ENCODE measurements at places on chromosomes 2 and 18.

- no peak for DNase-seq
Observed at GRCh38 chr2:40257340-40258134, 194.4 kb downstream of the SLC8A1 start.

DNA sequence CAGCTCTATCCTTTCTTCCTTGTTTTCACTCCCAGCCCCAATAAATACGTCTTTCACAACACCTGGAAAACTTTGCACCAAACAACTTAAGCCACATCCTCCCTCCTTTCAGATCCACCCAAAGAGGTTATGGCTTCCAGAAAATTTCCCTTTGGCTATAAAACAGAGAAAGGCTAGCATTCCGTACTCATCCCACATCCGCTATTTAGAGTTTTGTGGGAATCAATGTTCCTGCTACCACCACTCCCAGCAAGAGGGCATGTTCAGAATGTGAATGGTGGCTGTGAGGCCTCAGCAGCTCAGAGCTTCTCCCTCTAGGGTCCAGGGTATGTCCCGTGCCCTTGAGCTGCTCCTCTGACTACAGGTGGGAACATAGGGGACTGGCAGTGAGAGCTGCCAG is 214.6 kb downstream of the NCK2 start:
- no peak for DNase-seq

- DNase-seq = no peak
Observed at GRCh38 chr2:186917866-186918265, 68.9 kb upstream of the ZSWIM2 start.

- DNase-seq = no peak
Observed at GRCh38 chr2:98550165-98550564, 58.1 kb downstream of the COA5 start.

GRCh38 chr2:97701851-97702465 is 11.4 kb upstream of the ZAP70 start:
- no peak for DNase-seq

GRCh38 chr18:48954886-48955819 is 4.4 kb upstream of the SMAD7 start:
- DNase-seq = no peak

DNA sequence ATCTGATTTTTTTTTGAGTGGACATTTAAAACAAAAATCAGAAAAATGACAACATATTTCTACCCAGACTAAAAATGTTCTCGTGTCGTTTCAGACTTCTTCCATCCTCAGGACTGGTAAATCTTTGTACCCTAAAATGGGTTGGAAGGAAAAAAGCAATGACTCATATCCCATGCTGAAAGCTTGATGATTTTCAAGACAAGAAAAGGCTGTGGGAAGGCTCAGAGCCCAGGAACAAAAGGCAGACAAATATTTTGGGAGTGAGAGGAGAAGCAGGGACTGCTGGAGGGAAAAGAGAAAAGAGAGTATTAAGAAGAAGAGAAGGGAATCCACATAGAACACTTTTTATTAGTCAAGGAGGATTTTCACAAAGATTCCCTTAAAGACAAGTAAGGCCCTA is 77.1 kb upstream of the CTAGE1 start:
- no peak for DNase-seq

GRCh38 chr2:186927867-186928191 is 78.9 kb upstream of the ZSWIM2 start:
- no peak for DNase-seq

- no peak for DNase-seq
Observed at GRCh38 chr2:64847930-64848329, 141.3 kb upstream of the SLC1A4 start.

GRCh38 chr18:77087393-77088141 is 45.0 kb downstream of the MBP start:
- no peak for DNase-seq

GRCh38 chr18:57630754-57631595 is 9.3 kb upstream of the NARS1 start:
- no peak for DNase-seq

- DNase-seq = no peak
Observed at GRCh38 chr2:133657591-133657990, 89.3 kb upstream of the NCKAP5 start.

GRCh38 chr2:35339211-35339610 is 1016.4 kb upstream of the CRIM1 start:
- DNase-seq = no peak

DNA sequence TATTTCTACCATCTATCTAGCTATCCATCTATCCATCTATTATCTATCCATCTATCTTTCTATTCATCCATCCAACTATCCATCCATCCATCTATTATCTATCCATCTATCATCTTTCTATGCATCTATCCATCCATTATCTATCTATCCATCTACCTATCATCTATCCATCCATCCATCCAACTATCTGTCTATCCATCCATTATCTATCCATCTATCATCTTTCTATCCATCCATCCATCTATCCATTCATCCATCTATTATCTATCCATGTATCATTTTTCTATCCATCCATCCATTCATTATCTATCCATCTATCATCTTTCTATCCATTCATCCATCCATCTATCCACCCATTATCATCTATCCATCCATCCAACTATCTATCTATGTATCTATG is 24.6 kb upstream of the ZNF407 start:
- DNase-seq = no peak

GRCh38 chr2:177682006-177682405 is 289.4 kb downstream of the AGPS start:
- DNase-seq = no peak

GRCh38 chr2:113755035-113755834 is 1.2 kb downstream of the SLC35F5 start:
- DNase-seq = no peak

- no peak for DNase-seq
Observed at GRCh38 chr18:2893676-2894075, 46.9 kb downstream of the EMILIN2 start.

- DNase-seq = no peak
Observed at GRCh38 chr2:3823748-3824147, 120.4 kb downstream of the DCDC2C start.

DNA sequence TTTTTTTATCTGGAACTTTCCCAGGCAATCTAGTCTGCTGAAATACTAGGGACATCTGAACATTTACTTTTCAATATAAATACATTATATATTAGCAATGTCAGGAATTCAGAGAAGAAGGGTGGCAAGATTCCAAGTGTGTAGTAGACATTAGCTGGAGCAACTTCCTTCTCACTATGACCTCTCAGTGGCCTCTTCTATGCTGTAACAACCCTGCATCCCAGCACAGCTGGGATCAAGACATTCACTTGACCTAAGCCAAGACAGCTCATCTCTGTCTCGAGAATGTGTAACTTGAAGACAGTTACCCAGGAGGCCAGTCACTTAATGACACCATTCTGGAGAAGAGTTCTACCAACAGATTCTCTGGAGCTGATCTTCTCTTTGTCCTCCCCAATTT is 61.7 kb upstream of the RALBP1 start:
- no peak for DNase-seq

- no peak for DNase-seq
Observed at GRCh38 chr2:70705160-70705850, 62.7 kb downstream of the ADD2 start.

GRCh38 chr2:112493048-112493447 is 11.1 kb downstream of the TTL start:
- DNase-seq = no peak

DNA sequence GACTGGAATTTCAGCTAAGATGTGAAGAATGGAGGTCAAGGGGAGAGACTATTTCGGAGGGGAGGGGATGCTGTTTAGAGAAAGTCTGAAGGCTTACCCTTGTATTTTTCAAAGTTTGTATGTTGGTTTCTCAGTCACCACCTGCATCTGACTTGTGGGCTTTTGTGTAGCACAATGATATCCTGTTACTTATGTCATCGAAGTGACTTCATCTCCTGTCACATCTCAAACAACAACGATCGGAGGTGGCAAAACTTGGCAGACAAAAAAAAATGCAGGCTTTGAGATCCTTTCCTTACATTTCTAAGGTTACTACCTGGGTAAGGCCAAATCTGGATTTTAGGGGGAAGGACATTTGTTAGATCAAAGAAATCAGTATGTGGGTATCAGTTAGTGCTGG is 11.7 kb upstream of the CXCR4 start:
- DNase-seq = peak; percentile 37

GRCh38 chr2:33492399-33493134 is 16.1 kb downstream of the RASGRP3 start:
- no peak for DNase-seq

GRCh38 chr2:231532756-231533035 is 2.5 kb upstream of the NMUR1 start:
- no peak for DNase-seq

DNA sequence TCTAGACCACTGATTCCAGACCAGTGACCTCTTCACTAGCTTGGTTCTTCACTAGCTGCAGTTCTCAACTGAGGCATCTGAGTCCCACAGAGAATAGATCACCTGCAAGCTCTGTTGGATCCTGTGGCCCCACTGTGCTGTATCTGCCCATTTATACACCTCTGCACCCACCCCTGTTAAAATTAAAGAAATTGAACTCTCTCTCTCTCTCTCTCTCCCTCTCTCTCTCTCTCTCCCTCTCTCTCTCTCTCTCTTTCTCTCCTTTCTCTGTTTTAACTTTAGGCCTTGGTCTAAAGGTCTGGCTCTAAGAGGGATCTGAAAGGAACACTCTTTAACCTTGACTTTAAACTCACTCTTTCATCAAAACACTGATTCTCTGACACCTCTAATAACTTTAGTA is 150.5 kb downstream of the ZEB2 start:
- DNase-seq = no peak

DNA sequence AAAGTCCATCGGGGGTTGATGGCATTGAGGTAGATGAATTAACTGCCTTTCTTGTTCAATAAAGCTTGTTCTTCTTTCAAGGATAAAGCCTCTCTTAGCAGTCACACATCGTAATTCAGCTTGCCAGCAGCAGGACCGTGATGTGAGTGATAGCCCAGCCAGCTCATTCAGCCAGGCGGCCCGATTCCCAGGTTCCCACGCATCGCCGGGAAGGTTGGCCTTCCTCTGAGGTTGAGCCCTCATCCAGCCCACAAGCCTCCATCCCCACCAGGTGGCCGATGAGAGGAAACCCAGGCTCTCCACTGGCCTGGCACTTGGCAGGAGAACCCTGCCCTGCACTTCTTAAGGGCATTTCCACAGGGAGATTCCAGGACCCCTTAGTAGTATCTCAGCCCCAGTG is 4.7 kb downstream of the AGAP1 start:
- DNase-seq = no peak

- DNase-seq = no peak
Observed at GRCh38 chr2:68317971-68318913, 1.5 kb downstream of the CNRIP1 start.

- DNase-seq = no peak
Observed at GRCh38 chr2:86556508-86556907, 6.7 kb downstream of the CHMP3 start.

GRCh38 chr2:149101818-149102217 is 63.3 kb downstream of the LYPD6B start:
- no peak for DNase-seq

DNA sequence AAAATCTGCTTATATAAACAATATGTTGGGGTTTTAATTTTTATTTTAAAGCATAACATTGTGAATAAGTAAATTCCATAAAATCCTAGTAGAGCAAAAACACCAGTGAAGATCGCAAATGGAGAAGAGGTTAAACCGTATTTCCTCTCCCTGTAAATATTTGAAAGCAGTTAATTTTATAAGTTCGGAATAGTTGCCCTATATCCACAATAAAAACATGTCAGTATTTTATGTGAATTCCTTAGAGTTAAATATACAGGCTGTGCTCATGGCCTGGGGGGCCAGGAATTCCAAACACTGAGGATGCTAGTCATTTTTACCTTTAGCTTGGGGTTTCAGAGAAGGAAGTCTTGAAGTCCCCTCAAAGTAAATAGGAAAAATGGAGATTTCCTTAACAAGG is 135.0 kb downstream of the FIGN start:
- DNase-seq = no peak

- DNase-seq = no peak
Observed at GRCh38 chr18:41923446-41923845, 31.6 kb upstream of the PIK3C3 start.

DNA sequence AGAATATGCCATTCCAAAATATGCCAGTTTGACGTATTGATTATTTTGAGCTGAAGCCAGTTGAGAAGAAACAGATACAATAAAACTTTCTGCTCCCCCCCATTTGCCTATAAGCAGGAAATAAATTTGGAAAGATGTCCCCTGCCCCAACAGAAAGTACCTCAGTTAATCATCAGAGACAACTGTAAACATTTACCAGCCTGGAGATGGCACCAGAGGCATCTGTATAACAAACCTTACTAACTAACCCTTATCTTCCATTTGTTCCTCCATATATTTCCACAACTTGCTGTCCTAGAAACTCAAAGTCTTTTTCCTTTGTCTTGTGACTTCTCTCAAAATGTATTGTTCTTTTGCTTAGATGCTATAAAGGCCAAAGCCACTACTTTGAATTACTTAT is 93.8 kb downstream of the AKAIN1 start:
- no peak for DNase-seq

GRCh38 chr2:221388891-221389290 is 183.2 kb downstream of the EPHA4 start:
- no peak for DNase-seq

DNA sequence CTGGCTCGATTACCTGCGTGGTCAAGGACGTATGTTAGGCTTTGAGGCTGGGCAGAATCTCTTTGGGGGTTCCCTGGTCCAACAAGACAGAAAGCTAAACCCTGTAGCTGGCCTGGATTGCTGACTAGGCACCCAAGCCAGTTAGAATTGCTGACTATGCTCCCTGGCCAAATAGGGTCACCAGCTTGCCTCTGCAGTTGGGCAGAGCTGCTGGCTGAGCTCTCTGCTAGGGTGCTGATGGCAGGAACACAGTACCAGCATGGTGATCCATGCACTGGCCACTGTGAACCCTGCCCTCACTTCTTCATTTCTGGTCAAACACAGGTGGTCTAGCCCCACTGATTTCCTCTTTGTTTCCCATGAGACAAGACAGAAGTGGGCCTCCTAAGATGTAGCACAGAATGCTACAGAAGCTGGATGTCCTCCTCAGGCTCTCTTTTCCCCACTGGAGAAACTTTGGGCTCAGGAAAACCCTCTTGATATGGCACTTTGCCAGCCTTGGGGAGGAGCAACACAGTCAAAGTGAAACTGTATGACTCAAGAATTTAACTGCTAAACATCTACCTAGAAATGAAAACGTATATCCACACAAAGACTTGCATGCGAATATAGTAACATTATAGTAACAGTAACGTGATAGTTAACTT is 20.8 kb downstream of the SP140L start:
- DNase-seq = peak; percentile 54

GRCh38 chr2:79292958-79293315 is 133.4 kb upstream of the REG3A start:
- DNase-seq = no peak

DNA sequence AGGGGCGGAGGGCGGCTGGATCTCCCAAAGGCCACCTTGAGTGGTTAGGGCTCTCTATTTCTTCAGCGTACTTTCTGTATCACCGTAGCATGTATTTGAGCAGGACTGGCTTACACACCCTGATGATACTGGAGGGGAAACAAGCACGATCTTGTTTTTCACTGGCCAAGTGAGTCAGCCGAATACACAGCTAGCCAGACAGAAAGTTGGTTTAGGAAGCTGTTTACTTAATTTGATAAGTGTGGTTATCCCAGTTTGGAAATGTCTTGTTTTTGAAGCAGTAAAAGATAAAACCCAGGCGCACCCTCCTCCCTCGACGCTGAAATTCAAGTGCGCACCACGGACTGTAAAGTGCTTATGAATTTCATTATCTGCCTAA is 582 bp downstream of the RIOK3 start:
- DNase-seq = no peak
